BJ (cell line): ENCODE measurements at places on chromosomes 12 and 14. TPM values are rescaled to one million over a fixed set of nuclear protein-coding genes. Genes with fewer than 3 reads are reported as not detected.

- peak; percentile 54 for DNase-seq
Observed at GRCh38 chr12:6613015-6613775, 6.0 kb upstream of the CHD4 start.

- DNase-seq: no peak
Observed at GRCh38 chr12:68793975-68794652, 13.9 kb upstream of the MDM2 start.

Gene KITLG
- 17.0 and 43.0 TPM in 2 replicates for polyA plus RNA-seq

DNA sequence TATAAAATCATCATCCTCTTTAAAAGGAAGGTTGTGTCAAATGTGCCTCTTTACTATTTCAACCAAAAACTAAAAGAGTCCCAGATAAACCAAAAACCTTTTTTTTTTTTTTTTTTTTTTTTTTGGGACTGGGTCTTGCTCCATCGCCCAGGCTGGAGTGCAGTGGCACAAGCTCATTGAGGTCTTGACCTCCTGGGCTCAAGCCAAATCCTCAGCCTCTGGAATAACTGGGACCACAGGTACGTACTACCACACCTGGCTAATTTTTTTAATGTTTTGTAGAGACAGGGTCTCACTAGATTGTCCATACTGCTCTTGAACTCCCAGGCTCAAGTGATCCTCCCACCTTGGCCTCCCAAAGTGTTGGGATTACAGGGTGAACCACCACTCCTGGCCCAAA is 16.4 kb upstream of the SELPLG start:
- DNase-seq: no peak

DNA sequence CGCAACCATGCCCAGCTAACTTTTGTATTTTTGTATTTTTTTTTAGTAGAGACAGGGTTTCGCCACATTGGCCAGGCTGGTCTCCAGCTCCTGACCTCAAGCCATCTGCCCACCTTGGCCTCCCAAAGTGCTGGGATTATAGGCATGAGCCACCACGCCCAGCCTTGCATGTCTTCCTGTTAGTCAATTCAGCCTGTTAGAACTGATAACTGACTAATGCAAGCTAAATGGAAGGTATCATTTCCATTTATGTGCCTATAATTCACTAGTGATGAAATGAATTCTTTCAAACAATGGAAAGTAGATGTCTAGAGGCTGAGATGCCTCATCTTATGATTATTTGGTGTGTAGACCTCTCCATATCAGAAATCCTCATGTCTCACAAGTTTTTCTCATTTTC is 37.3 kb upstream of the DIP2B start:
- DNase-seq: no peak

Gene SAMD15
- 0.34 and 1.4 TPM in 2 replicates for polyA plus RNA-seq

- no peak for DNase-seq
Observed at GRCh38 chr12:2877047-2877952, at the start of the genes FOXM1 and RHNO1. FOXM1 (minus strand) TSS chr12:2877174; CDS start chr12:2874478, 2,696 bp downstream. RHNO1 (plus strand) TSS chr12:2877223; CDS start chr12:2885367, 8,144 bp downstream.
